ENCODE measurements at places on chromosomes 7 and 10.

GRCh38 chr10:30708234-30708633 lies 78.7 kb upstream of the LYZL2 start:
- no peak for DNase-seq

- DNase-seq: no peak
Measured at GRCh38 chr10:118047157-118047719, 497 bp upstream of the RAB11FIP2 start.

- no peak for DNase-seq
Measured at GRCh38 chr10:24569828-24570657, 153.6 kb downstream of the ARHGAP21 start.

- DNase-seq: no peak
Measured at GRCh38 chr7:99028261-99028973, 115.5 kb downstream of the SMURF1 start.

GRCh38 chr7:99498546-99498944 lies 1.5 kb downstream of the ZNF394 start:
- no peak for DNase-seq

DNA sequence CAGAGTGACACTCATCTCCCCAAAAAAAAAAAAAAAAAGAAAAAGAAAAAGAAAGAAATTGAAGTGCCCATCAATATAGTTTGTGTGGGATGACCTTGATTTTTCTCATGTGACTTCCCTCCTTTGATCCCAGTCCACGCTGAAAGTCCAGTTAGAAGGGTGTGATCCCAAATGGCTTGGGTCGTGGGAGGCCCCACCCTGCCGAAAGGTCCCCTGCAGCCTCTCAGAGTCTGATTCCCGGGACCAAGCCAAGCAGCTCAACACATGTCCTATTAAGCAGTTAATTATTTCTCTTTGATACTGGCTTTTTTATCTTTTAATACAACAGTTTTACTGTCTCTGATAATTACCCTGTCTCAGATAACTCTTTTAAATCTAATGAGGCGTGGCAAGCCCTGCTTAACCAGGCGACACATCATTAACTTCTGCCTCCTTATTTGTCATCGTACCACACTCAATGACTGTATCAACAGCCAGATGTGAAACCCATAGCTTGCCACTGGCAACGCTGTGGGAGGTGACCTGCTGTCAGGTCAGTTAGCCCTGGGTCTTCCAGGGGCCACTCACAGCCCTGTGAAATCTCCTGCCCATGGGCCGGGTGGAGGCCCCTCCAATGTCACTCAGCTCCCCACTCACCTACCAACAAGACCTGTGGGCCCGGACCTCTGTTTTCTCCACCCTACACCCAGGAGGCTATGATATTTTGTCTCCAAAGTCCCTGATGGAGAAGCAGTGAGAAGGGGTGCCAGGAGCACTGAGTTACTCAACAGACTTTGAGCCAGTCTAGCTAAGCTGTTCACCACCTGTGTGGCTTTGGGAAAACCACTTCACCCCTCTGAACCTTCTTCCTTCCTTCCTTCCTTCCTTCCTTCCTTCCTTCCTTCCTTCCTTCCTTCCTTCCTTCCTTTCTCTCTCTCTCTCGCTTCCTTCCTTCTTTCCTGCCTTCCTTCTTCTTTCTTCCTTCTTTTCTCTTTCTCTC lies 110.0 kb upstream of the SFMBT2 start:
- DNase-seq: no peak

- peak; percentile 35 for DNase-seq
Measured at GRCh38 chr7:136016649-136017395, 39.7 kb upstream of the MTPN start.
